ENCODE measurements at places on chromosomes 5 and 9.

- no peak for DNase-seq
Observed at GRCh38 chr5:138960145-138960692, 85.1 kb upstream of the LRRTM2 start.

- DNase-seq: no peak
Observed at GRCh38 chr5:91848453-91848852, 465.3 kb upstream of the ARRDC3 start.

- no peak for DNase-seq
Observed at GRCh38 chr5:172574871-172575223, 66.2 kb upstream of the NEURL1B start.

DNA sequence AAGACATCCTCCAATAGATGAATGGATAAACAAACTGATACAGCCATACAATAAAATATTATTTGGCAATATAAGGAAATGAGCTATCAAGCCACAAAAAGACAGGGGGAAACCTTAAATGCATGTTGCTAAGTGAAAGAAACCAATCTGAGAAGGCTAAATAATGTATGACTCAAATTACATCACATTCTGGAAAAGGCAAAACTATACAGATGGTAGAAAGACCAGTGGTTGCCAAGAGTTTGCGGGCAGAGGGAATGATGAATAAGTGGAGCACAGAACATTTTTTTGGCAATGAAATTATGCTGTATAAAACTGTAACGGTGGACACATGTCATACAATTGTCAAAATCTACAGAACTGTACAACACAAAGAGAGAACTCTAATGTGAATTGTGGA, 63.3 kb downstream of the CSF2 start:
- DNase-seq: no peak

DNA sequence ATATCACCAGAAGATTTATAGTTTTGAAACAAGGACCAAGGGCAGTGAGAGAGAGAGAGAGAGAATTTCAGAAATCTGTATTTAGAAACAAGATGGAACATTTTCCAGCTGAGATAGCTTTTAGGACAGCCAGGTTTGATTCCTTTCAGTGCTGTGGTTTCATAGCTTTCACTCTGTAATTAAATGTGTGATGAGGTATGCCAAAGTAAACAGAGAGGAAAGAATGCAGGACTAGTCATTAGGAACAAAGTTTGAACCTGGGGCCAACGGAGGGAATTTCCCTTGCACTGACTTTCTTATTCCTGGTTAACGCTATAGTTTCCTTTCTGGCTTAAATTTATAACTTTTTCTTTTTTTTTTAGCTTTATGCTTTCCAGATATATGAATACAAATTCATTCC, 10.0 kb upstream of the CCL28 start:
- DNase-seq: no peak

DNA sequence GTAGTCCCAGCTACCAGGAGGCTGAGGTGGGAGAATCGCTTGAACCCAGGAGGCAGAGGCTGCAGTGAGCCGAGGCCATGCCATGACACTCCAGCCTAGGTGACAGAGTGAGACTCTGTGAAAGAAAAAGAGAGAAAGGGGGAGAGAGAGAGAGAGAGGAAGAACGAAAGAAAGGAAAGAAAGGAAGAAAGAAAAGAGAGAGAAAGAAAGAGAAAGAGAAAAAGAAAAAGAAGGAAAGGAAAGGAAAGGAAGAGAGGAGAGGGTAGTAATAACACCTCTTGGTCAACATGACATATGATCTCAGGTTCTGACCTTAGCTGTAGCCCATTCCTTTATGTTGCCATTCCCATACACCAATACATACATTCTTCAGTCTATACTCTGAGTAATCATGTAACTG, 14.1 kb downstream of the FBXW11 start:
- DNase-seq: no peak

- DNase-seq: no peak
Observed at GRCh38 chr9:129109537-129109903, 1.1 kb downstream of the CRAT start.

GRCh38 chr5:59206132-59206581, 623.3 kb downstream of the RAB3C start:
- DNase-seq: no peak

GRCh38 chr9:105330755-105331154, 86.3 kb downstream of the SLC44A1 start:
- no peak for DNase-seq

DNA sequence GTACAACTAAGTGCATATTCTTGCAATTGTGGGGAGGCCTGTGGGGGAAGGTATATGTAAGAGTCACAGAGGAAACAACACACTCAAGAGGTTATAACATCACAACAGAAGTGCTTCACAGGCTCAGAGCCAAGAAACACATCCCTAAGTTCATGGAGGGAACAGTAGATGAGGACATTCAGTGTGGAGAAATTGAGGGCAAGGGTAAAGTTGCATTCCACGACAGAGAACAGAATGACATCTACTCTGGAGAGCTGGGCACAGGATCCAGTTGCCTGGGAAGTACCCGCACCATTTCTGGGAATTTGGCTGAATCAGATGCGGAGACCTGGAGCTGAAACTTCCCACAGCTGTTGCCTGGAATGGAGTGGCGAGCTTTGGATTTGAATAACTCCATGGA, 197.2 kb downstream of the NXNL2 start:
- DNase-seq: no peak

GRCh38 chr9:114400219-114400618, 12.4 kb upstream of the AKNA start:
- no peak for DNase-seq

DNA sequence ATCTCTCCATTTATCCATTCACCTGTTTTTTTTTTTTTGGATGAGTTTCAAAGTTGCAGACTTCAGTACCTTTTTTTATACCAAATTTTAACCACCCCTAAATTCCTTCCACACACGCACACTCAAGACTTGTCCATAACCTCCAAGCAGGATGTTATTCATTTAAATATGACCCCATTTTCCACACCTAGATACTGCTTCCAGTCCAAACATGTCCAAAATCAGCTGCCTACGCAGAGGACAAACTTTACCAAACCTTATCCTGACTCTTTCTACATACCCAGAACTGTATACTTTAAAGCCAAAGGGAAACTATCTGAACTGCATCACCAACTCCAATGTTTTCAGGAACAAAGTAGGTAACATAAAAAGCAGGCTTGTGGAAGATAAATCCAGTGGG, 36.0 kb upstream of the FYB1 start:
- no peak for DNase-seq

- no peak for DNase-seq
Observed at GRCh38 chr5:180467989-180468731, 26.0 kb upstream of the CNOT6 start.

DNA sequence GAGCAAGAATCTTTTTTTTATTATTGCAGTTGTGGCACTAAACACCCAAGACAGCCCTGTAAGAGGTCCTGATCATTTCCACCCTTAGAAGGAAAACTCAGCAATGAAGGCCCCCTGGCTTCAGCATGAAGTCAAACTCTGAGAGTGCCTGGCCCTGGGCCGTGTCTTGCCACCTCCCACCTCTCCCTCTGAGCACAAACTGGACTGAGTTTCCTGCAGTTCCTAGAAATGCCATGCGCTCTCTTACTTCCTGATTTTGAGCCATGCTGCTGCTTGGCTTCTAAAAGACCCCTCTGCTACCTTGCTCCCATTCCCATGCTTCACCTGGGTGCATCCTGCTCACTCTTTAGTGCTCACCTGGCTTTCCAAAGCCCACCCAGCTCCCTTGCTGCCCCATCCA, 140.4 kb upstream of the KLF9 start:
- no peak for DNase-seq

GRCh38 chr5:128237546-128237945, 154.0 kb downstream of the SLC12A2 start:
- no peak for DNase-seq

- no peak for DNase-seq
Observed at GRCh38 chr5:108953940-108954339, 206.2 kb downstream of the FER start.

DNA sequence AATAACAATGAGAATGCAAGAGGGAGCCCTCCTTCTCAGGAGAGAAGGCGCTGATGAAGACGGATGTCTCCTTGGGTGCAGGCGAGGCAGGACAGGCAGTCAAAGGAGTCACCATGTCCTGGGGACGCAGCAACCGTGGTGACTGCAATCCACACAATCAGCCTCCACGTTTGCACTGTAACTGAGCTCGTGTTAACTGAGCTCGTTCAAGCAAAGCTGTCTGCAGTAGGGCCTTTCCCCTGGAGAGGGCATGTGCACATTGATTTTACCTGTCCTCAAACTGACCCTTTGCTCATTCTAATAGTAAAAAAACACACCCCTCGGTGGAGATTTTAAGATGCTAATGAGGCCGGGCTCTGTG, 2.8 kb downstream of the SARDH start:
- DNase-seq: no peak

GRCh38 chr5:179204572-179204971, 140.7 kb downstream of the ADAMTS2 start:
- DNase-seq: no peak

- DNase-seq: no peak
Observed at GRCh38 chr9:128459011-128459410, 3.2 kb downstream of the ODF2 start.

DNA sequence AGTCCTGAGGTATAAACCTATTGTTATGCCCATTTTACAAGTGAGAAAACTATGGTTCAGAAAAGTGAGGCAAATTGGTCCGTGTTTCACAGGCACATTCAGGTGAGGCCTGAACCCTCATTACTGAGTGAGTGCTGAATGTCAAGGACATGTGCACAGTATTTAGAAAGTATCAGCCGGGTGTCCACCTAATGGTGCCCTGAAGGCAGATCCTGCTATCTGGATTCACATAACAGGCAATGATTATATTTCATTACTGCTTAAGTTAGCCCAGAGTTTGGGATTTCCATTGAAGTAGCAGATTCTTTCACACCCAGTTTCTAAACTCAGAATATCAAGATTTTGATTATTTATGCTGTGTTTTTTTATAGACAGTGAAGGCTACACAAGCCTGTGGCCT, 142.7 kb downstream of the LHFPL2 start:
- no peak for DNase-seq

GRCh38 chr5:89595056-89595455, 712.1 kb upstream of the MEF2C start:
- no peak for DNase-seq

DNA sequence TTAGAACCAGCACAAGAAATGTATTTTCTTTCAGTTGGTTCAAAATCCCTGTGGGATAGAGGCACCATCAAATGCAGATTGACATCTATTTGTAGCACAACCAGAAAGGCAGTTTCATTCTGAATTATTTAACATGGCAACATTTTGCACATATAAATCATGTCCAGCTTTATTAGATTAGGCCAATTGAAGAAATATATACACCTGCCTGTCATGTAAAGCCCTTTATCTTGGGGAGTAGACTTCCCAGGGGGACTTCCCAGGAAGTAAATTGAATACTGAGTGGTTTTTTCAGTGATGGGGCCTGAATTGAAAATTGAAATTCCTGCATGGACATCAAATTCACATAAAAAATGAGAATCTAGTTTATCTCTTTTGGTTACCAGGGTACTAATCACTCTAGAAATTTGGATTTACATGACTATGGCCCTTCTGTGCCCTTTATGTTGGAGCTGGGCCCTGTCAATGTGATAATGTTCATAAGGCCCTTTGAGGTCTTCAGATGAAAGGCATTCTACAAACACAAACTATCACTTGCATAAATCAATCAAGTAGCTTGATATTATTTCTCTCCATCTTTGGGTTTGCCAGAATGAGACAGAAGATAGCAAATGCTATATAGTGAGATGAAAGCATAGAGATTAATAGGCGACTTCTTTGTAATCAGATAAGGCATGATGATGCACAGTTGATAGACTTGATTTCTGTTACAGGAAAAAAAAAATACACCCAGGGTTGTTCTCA, 26.2 kb upstream of the ZNF608 start:
- no peak for DNase-seq

DNA sequence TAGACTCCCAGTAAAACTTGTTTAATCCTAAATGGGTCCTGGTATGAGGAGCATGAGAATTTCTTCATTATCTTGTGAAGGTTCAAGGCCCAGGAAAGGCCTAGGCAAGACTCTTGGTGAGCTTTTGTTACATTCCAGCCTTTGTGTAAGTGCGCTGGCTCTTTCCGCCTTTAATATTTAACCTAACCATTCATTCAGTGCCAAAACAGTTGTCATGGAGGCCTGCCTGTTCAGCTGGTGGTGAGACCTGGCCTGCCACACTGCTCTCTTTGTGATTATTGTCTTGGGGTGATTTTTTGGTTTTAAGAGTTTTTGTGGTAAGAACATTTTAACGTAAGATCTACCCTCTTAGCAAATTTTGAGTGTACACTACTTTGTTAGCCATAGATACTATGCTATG, 127.5 kb upstream of the WWC1 start:
- DNase-seq: no peak

DNA sequence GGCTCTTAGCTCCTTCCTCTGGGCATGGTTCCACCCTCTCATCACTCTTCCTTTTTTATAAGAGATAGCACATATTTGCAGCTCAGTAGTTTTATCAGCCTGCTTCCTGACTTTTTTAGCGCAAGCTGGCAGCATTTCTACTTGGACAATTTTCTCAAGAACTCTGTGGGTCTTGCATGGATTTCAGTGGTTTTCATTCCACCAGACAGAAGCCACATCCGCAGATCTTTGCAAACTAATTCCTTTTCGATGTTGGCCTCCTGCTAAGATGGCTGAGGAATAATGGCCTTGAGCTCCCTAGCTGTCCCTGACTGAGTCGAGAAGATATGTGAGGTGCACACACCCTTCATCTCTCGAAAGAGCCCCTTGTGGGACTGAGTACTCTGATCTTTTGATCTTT, 49.5 kb downstream of the GALNT12 start:
- no peak for DNase-seq

- DNase-seq: no peak
Observed at GRCh38 chr5:16497546-16497945, 31.9 kb upstream of the ZNF622 start.

GRCh38 chr5:6907320-6907918, 194.2 kb downstream of the TENT4A start:
- no peak for DNase-seq

DNA sequence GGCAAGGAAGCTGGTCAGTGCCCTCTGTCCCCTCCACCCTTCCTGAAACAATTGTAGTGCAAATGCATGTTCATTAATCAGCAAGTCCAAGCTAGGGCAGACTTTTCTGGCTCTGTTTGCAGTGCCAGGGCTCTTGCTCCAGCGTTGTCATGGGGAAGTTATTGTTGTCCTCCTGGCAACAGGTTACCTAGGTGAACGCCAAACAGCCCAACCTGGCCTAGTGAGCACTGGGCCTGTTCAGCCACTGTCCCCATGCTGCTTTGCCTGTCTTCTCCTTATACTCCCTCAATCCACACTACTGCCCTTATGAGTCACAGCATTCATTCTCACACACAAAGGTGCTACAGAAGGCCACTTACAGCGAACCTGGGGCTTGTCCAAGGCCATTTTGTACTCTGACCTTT, 34.5 kb upstream of the GLIS3 start:
- no peak for DNase-seq

DNA sequence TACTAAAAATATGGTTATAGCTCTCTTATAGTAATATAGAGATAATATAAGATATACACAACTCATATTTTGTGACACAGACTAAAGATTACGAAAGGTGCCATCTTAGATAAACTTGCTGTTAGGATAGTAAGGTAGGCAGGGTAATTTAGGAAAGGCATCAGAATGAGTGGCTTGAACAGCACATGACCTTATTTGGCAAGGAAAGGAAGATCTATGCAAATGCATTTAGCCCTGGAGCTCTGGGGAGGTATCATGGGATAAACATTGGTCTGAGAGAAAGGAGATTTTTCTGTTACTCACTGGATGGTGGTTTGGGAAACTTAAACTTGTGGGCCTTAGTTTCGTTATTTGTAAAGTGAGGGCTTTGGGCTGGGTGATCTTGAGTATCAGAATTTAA, 65.8 kb downstream of the KCTD16 start:
- DNase-seq: no peak

- no peak for DNase-seq
Observed at GRCh38 chr9:29211580-29212396, 1638.5 kb upstream of the C9orf72 start.

Data from esophagus squamous epithelium (tissue), 5 donors.